Activated gamma-delta T cell (primary cell): ENCODE measurements at places on chromosomes 16 and 17.

DNA sequence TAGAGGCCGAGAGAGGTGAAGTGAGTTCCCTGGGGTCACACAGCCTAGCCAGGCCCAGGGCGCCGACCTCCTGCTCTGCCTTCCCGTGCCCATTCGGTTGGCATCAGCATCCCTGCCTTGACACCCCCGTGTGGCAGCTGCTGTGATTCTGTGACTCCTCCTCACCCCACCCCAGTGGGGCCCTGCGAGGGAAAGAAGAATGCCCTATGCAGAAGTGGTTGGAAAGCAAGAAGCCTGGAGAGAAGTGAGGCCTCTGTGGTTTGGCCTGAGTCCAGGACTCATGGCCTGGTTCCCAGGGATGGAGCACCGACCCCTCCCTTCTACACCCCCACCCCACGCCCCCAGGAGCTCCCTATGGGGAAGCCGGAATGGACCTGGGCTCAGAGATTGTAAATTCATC is 296.2 kb downstream of the SEC14L1 start:
- no peak for DNase-seq

- no peak for DNase-seq
These were observed 30.7 kb downstream of the PRKAR1A start for GRCh38 chr17:68542698-68543463.

GRCh38 chr17:68908045-68908444 is 47.1 kb downstream of the ABCA8 start:
- no peak for DNase-seq

DNA sequence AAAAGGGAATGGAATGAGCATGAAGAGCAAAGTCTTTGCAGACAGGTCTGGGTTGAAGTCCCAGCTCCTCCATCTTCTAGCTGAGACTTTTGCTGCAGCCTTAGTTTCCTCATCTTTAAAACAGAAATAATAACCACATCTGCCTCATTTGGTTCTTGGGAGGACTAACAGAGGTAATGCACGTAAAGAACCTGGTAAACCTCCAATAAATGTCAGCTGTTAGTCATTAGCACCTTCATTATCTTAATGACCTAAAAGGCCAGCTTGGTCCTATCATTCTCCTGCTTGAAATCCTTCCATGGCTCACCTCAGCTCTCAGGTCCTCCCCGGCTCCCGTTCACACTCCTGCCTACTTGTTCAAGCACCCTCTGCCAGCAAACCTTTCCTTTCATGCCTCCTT is 51.8 kb downstream of the SKAP1 start:
- DNase-seq, result no peak

DNA sequence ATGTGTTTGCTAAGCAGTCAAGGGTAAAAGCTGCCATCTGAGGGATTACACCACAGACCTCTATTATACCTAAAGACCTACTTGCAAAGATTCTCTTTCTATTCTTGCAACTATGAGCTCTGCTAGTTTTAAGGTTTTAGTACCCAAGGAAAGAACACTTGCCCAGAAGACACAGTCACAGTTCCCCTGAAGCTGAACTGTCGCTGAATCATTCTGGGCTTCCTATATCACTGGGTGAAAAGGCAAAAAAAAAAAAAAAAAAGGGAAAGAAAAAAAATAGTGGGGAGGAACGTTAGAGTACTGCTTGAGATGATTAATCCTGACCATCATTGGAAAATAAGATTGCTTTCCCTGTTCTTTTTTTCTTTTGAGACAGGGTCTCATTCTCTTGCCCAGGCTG is 37.9 kb downstream of the LYRM1 start:
- DNase-seq, result no peak

DNA sequence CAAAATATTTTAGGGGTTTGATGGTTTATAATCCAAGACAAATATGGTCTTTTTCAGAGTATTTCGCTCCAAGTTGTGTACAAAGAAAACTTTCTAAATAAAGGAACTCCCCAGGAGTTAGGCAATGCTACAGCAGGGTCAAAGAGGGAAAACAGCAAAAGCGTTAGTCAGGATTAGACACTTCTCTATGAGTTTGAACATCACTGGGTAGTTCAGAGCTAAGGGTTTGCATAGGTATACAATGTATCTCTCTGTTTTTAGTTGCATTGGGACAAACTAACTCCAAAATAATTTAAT is 34.8 kb downstream of the FAM20A start:
- DNase-seq, result no peak

GRCh38 chr16:50246299-50247122 is 19.8 kb upstream of the ADCY7 start:
- DNase-seq, result no peak

GRCh38 chr17:27226611-27227230 is 67.2 kb upstream of the WSB1 start:
- no peak for DNase-seq
